NCI-H1105 treated with DMSO at 0.1 percent for 48 hours (cell line): ENCODE measurements at places on chromosomes 7 and 10.

- peak; percentile 50 for DNase-seq
These were observed 29.7 kb downstream of the VIM start for GRCh38 chr10:17257466-17258321.

GRCh38 chr7:123966936-123967335, 41.9 kb downstream of the SPAM1 start:
- peak; percentile 17 for DNase-seq

DNA sequence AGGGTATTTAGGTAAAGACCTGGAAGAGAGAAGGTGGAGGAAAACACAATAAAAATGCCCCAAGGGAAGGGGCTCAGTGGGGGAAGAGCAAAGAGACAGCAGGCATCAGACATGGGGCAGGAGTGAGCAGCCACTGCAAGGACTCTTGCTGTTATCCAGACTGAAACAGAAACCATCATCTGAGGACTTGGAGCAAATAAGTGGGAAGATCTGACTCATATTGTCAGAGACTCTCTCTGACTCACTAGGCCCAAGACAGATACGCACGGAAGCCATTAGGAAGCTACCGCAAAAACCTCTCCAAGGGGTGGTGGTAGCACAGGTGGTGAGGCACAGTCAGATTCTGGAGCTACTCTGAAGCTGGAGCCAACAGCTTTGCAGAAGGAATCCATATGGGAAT, 110.7 kb downstream of the RNF32 start:
- DNase-seq, result no peak

DNA sequence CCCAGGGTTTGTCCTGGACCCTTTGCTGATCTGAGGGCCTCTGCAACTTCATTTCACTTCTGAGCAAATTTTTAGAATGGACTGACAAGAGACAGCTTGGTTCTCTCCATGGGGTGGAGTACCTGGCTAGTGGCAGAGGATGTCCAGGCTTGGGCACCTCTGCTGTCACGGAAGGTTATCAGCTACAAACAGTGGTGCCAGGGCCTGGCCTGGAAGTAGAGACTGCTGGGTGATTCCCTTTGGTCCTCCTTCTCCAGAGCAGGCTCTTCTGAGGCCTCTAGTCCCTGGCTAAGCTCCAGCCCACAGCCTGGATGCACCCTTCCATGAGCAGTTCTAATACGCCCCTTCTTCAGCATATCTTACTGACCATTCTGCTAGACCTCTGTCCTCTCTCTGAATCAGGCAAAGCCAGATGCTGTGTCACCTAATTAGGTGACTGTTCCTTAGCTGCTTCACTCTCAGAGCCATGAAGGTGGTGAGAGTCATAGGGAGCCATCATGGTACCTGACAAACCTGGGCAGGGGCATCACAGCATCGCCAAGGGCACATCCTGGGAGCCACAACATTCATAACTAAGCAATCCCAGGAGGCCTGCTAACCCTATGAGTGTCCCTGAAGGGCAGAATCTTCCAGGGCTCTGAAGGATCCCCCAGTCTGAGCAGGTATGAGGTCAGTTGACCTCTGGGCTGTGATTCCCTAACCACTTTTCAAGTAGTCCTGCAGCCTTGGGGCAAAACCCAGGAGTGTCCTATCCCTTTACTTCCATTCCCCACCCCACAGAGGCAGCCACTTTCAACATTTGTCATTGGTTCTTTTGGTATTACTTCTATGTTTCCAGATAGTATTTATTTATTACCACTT, 4.0 kb downstream of the ARHGAP22 start:
- DNase-seq, result no peak

- no peak for DNase-seq
These were observed 7.4 kb upstream of the KAZALD1 start for GRCh38 chr10:101054351-101054750.

DNA sequence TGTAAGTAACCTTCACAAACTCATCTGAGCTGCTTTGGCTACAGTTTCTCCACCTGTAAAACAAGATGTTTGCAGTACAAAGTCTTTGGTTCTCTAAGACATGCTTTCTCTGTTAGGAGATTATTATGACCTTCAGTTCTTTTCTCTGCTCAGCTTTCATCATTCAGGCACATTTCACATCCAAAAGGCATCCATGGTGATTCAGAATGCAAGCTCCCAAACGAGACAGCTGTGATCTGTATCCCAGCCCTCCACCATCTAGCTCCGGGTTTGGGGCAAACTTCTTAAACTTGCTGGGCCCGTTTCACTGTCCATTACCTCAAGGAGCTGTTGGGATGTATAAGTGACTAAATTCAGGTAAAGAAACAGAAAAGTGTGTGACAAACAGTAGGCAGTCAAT, 95.8 kb upstream of the COL1A2 start:
- no peak for DNase-seq

DNA sequence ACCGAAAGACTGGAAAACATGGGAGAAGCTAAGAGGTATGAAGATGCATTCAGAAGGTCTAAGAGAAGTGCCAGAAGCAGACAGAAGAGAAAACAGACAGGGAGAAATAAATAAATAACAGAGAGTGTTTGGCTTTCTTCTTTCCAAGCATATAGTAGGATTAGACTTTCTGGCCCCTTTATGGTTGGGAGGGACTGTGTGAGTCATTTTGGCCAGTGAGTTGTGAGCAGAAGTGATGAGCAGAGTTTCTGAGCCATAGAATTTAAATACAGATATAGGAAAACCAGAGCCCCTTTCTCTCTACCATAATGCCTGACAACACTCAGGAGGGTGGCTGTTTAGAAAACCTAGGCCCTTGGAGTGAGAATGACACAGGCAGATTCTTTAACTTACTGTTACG, 171.0 kb downstream of the PPP1R17 start:
- DNase-seq, result no peak

DNA sequence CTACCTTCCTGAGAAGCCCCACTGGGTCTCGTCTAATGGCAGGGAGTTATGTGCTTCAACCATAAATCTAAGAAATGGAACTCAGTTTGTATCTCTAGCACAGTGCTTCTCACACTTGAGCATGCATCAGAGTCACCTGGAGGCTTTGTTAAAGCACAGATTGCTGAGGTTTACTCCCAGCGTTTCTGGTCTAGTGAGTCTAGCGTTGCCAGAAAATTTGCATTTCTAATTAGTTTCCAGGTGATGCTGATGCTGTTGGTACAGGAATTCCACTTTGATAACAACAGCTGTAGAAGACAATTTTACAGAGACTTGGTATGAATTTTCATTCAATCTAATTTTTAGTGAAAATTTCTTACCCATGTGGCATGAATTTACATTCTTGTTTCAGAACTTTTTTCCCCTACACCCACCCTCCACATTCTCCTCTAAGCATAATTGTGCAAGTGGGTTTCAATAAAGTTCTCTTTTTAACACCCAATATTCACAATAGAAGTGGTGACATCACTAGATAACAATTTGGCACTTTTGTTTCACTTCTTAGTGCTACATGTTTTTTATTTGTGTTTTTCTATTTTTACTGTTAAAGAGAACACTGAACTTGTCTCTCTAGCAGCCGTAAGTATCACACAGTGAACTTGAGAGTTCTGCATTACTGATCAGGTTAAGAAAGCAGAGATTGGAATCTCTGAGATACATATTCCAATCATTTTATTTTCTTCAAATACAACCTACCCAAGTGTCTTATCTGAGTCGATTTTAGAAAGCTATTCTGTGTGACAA, 48.4 kb upstream of the BET1 start:
- DNase-seq, result no peak

DNA sequence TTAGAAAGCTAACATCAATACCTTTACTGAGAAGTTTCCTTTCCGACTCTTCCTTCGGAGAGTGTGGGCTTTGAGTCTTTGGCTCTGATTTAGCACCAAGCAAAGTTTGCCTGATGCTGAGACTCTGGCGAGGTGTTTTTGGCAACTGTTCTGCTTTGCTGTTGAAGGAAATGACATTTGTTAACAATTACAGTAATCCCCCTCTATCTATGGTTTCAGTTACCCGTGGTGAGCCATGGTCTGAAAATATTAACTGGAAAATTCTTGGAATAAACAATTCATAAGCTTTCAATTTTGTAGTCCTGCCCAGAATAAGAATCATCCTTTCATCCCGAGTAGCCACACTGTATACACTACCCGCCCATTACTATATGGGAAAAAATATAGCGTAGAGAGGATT, 126.3 kb downstream of the ARHGAP21 start:
- DNase-seq, result no peak

- no peak for DNase-seq
These were observed 204.1 kb upstream of the NFE2L3 start for GRCh38 chr7:25947669-25948516.

DNA sequence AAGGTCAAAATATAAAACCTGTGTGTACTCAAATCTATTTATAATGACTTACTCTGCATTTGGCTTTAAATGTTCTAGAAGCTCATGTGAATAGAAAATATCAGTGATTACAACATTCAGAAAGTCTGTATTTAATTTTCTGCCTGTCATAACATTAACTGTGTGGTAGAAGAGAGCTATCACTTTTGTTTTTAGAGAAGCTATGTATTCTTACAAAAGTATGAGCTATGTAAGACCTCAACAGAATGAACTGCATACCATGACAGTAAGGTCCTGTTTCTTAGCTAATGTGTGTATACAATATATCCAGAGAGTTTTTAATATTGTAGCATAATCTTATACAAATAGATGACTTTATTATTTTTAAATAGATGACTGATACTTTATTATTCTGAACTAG, 61.5 kb downstream of the PTN start:
- DNase-seq, result no peak

GRCh38 chr10:110392868-110393740, 88.4 kb upstream of the SMNDC1 start:
- DNase-seq, result no peak

- no peak for DNase-seq
These were observed 6.5 kb downstream of the BAIAP2L1 start for GRCh38 chr7:98394377-98394836.

DNA sequence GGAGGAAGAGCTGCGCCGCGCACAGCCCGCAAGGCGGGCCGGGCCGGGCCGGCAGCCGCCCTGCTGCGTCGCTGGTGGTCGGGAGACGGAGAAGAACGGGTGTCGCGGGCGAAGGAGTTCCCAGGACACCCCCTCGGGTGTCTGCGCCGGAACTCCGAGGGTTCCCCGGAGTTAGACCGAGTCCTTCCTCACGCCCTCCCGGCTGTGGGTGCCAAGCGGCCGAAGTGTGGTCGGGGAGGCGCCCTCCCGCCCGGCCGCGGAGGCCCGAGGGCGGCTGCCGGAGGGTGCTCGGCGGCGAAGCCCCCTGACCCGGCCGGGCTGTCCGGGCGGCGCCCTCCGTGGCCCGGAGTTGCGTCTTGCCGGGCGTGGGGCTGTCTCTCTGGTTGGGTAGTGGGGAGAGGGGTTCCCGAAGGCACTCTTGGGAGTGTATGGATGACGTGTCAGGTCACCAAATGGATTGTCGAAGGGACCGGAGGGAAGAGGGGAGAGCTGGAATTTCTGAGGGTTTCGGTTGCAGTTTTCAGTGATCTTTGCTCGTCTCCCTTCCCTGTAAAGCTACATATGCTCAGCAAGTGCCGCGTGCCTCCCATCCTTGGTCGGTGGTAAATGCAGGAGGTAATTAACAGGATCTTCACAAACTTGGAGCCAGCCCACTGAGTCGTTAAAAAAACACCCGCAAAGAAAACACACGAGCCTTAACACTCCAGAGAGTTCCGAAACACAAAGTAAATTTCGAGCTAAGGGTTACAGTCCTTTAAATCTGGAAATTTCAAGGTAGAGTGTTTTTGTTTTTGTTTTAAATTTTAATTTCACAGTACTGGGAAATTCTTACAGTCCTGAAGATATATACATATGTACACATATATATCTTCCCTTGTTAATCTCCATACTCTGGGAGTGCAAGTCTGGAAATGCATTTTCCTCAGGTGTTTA, 871 bp downstream of the ST7 start:
- peak; percentile 62 for DNase-seq

GRCh38 chr7:75039166-75039565, 34.4 kb downstream of the RCC1L start:
- no peak for DNase-seq

DNA sequence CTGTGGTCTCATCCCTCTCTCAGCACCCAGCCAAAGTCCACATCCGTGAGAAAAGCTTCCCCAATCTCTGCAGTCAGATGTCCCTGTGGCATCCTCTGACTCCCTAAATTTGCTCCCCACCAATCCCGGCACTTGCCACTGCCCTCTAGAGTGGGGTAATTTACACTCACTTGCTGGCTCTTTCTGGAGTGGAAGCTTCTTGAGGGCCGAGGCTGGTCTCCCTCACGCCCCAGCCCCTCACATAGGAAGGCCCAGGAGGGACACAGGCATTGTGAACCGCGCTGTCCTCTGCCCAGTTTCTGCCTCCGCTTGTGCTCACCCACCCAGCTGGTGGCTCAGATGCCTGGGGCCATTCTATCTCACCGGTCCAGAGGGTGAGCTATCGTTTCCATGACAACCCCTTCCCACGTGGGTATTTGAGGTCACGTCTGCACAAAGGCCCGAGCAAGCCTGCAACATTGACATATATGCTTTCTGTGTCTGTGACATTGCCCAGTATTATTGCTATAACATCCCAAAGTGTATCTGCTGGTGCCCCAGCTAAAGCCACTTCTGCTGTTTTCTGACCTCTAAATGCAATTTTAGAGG, 97.3 kb upstream of the CTBP2 start:
- DNase-seq, result no peak

- no peak for DNase-seq
These were observed 460 bp downstream of the ANXA11 start for GRCh38 chr10:80204677-80205476.

DNA sequence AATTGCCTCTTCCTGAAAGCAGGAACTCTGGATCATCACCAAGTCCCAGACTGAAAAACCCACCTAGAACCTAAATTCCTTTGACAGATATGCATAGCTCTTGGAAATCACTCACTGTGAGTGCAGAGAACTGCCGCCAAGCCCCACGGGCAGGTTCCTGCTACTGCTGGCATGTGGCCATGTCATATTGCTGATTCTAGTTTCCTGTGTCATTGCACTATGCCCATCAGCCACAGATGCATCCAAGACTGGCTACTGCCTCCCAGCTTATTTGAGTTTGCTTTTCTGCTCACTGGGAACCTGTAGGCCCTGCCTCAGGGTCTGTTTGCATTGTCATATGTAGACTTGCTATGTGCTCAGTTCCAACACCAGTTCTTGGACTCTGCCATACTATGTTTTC, 786.0 kb downstream of the GRID1 start:
- DNase-seq, result no peak

- no peak for DNase-seq
These were observed 59.0 kb downstream of the PRR15 start for GRCh38 chr7:29622335-29623265.

GRCh38 chr7:116403265-116403664, 96.3 kb upstream of the CAV2 start:
- DNase-seq, result no peak

DNA sequence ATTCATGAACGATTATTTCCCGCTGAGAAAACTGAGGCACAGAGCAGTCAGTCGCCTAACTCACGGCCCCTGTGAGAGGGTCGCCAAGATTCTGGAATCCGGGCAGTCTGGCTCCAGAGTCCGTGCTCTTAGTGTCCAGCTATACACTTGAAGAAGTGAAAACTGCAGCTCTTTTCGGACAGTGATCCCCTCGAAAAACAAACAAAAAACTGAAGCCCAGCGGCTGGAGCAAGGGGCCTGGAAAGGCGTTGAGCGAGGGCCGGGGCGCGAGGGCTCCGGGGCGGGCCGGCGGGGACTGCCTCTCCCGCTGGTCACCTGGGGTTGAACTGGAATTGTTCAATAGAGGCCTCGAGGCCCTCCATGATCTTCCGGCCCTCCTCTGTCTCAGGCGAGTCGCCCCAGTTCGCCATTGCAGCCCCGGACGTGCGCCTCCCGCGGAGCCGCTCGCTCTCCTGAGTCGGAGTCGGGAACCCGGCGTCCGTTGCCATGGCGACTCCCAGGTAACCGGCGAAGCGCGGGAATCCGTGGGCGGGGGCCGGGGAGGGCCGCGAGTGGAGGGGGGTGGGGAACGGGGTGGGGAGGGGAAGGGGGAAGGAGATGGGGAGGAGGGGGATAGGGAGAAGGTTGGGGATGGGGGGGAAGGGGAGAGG, 881 bp downstream of the C10orf67 start:
- peak; percentile 27 for DNase-seq
